H1 (cell line): ENCODE measurements at places on chromosomes 7 and 10. TPM values are rescaled to one million over a fixed set of nuclear protein-coding genes. Genes with fewer than 3 reads are reported as not detected.

GRCh38 chr10:9596368-9596920 is 1421.2 kb upstream of the CELF2 start:
- DNase-seq: no peak

- no peak for DNase-seq
Observed at GRCh38 chr7:15515252-15515651, 46.6 kb downstream of the AGMO start.

GRCh38 chr7:20441991-20442441 is 111.3 kb downstream of the ITGB8 start:
- DNase-seq: no peak

DNA sequence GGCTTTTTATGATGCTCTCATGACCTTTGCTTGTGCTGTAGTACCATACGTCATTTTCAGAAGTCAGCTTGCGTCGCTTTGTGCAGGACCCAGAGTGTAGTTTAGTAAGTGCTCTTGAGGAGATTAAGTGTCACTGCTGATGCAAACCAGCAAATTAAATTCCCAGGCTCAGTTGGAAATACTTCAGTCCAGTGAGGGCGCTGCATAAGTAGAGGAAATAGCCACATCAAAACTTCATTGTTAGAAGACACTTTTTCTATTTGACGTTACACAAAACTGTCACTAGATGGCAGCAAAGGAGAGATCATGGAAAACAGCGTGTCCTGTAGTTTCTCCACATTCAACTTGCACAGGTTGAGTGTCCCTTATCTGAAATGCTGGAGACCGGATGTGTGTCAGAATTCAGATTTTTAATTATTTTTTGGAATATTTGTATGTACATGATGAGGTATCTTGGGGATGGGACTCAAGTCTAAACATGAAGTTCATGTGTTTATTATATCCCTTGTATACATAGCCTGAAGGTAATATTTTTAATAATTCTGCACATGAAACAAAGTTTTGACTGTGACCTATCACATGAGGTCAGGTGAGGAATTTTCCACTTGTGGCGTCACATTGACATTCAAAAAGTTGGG is 7.9 kb downstream of the ZNF22 start:
- DNase-seq: no peak

- no peak for DNase-seq
Observed at GRCh38 chr10:80204677-80205476, 460 bp downstream of the ANXA11 start.

DNA sequence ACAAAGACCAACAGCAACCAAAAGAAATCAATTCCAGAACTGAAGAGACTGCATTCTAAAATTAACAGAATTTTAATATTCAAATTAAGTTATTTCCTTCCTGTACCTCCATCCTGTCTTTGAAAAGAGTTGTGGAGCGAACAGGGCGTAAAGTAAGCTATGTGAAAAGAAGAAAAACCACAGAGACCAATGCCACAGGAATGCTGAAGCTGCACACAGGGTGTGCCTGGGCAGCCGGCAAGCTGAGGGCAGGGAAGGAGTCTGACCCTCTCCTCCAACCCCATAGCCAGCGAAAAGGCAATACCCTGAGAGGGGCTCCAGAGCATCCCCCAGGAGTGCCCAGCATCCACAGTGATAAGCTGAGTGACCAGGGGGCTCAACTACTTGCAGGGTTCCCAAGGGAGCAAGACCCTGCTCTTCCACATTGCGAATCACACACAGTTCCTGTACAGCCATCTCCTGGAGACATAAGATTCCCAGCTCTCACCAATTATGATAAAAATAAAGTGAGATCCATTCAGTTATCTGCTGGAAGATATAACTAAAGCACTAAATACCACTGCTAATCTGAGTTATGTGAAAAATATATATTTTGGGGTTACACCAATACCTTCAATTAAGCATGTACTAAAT is 93.8 kb downstream of the PARD3 start:
- no peak for DNase-seq

The OPN1SW gene
- total RNA-seq: not detected in 2 replicates
